ENCODE measurements at places on chromosomes 16 and 17. TPM values are rescaled to one million over a fixed set of nuclear protein-coding genes. Genes with fewer than 3 reads are reported as not detected.

The ATF7IP2 gene
- total RNA-seq = 51.1 TPM

The CAPN15 gene
- 74.0 TPM for total RNA-seq

The ALOX15B gene
- total RNA-seq = 0.15 TPM

GRCh38 chr17:51555153-51555552, 294.8 kb downstream of the UTP18 start:
- H3K4me3 ChIP-seq = no peak overlapping the region
- H3K27me3 ChIP-seq = peaks cover 4% of the 10 kb centered on the region

GRCh38 chr16:81096715-81097208, 567 bp upstream of the GCSH start:
- peak overlapping the region; percentile 1 for H3K4me3 ChIP-seq
- H3K27me3 ChIP-seq = no peaks in the 10 kb centered on the region
- H3K36me3 ChIP-seq = no peaks in the 10 kb centered on the region
- no peak overlapping the region for H3K27ac ChIP-seq
